CD4-positive, alpha-beta T cell (primary cell): ENCODE measurements at places on chromosomes 2 and 18. TPM values are rescaled to one million over a fixed set of nuclear protein-coding genes. Genes with fewer than 3 reads are reported as not detected.

TUBA4B gene
- total RNA-seq = not detected

- DNase-seq = no peak
- H3K36me3 ChIP-seq = no peaks in the 10 kb centered on the region
- H3K4me3 ChIP-seq = no peak overlapping the region
These were observed 198.1 kb downstream of the ZNF407 start for GRCh38 chr18:74795751-74796150.

DNA sequence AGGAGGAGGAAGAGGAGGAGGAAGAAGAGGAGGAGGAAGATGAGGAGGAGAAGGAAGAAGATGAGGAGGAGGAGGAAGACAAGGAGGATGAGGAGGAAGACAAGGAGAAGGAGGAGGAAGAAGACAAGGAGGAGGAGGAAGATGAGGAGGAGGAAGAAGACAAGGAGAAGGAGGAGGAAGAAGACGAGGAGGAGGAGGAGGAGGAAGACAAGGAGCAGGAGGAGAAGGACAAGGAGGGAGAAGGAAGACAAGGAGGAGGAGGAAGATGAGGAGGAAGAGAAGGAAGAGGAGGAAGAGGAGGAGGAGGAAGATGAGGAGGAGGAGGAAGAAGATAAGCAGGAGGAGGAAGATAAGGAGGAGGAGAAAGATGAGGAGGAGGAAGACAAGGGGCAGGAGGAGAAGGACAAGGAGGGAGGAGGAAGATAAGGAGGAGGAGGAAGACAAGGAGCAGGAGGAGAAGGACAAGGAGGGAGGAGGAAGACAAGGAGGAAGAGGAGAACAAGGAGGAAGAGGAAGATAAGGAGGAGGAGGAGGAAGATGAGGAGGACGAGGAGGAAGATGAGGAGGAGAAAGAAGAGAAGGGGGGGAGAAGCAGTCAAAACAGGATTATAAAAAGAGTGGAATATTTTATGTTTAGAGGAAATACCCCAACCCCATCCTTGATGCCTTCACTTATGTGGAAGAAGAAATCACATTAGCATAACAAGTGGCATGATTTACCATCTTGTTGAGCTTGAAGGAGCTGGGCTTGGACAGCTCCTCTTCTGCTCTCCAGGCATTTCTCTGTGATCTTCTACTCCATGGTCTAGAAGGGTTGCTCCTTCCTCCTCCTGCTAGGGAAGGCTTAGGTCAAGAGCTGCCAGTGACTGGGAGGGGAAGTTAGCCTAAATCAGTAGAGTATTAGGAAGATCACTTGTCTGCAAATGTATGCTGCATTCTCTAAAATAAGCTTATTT is 45.3 kb upstream of the KCTD1 start:
- no peaks in the 10 kb centered on the region for H3K36me3 ChIP-seq
- no peak overlapping the region for H3K4me3 ChIP-seq
- peaks cover 7% of the 10 kb centered on the region for H3K27me3 ChIP-seq
- H3K27ac ChIP-seq = no peak overlapping the region
- no peaks in the 10 kb centered on the region for H3K4me1 ChIP-seq
- no peak for DNase-seq

ZEB2 gene
- total RNA-seq = 12.3 TPM

- H3K27ac ChIP-seq = no peak overlapping the region
- H3K4me3 ChIP-seq = no peak overlapping the region
- no peaks in the 10 kb centered on the region for H3K36me3 ChIP-seq
- no peak for DNase-seq
- no peaks in the 10 kb centered on the region for H3K27me3 ChIP-seq
These were observed 214.8 kb downstream of the IKZF2 start for GRCh38 chr2:212936572-212936971.
